ENCODE measurements at places on chromosomes 7 and 10.

DNA sequence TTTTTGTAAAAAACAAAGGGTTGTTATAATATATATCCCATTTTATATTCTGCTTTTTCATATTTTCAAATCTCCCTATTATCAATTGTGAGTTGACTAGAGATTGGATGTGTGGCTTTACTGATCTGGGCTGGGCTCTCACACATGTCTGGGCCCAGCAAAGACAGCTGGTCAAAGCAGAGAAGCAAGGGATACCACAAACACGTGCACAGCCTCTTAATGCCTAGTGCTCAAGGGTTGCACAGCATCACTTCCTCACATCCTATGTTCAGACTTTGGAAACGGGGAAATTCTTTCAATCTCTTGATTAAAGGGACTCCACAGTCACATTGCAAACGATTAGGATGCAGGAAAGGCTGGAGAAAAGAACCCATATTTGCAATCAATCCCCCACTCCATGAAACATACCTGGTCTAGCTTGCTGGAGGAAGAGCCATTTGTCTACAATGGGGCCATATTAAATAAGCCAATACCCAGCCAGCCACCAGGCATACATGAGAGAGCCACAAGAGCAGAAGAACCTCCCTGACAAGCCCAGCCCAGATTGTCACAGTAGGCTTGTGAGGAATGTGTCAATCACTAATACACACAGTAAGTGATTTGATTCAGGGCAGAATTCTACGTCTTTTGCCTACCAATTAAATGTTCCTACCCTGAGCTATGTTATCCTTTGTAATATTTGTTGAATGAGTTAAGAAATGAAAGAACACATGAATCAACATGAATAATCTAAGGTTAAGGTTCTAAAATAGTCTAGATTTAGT, 431.2 kb downstream of the TNS3 start:
- DNase-seq = no peak

GRCh38 chr7:135950972-135951371, 26.2 kb downstream of the MTPN start:
- DNase-seq = no peak

- no peak for DNase-seq
Observed at GRCh38 chr10:104806801-104807200, 165.7 kb downstream of the SORCS3 start.

GRCh38 chr7:89085580-89085979, 290.0 kb upstream of the TEX47 start:
- no peak for DNase-seq

- no peak for DNase-seq
Observed at GRCh38 chr7:1301054-1301881, 68.6 kb downstream of the UNCX start.

DNA sequence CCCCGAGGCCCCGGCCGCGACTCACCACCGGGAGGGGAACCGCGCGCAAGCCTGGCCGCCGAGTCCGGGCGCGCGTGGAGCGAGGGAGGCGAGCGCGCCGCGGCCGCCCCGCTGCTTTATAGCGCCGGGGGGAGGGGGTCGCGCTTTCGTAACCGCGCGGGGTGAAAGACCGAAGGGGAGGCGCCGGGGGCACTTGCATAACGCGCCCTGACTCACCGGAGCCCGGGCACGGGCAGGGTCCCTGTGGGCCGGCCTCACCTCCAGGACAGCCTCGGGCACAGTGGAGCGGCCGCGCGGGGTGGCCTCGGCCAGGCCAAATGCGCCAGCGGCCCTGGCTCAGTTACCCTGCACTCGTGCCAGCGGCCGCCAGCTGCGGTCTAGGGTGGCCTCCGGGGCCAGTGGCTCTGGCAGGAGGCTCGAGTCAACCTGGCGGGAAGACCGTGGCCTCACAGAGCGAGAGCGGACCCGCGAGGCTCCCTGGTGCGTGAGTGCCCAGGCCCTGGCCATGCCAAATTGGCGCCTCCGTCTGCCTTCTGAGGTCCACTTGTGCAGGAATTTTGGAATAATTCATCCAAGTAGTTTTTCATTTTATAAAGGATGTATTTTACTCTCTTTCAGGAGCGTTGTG, at the start of gene RBP4:
RBP4 (minus strand) TSS at position 90 of the 628 bp plus-strand sequence. CDS start 207 bp downstream, outside the sequence.
- DNase-seq = peak; percentile 35

DNA sequence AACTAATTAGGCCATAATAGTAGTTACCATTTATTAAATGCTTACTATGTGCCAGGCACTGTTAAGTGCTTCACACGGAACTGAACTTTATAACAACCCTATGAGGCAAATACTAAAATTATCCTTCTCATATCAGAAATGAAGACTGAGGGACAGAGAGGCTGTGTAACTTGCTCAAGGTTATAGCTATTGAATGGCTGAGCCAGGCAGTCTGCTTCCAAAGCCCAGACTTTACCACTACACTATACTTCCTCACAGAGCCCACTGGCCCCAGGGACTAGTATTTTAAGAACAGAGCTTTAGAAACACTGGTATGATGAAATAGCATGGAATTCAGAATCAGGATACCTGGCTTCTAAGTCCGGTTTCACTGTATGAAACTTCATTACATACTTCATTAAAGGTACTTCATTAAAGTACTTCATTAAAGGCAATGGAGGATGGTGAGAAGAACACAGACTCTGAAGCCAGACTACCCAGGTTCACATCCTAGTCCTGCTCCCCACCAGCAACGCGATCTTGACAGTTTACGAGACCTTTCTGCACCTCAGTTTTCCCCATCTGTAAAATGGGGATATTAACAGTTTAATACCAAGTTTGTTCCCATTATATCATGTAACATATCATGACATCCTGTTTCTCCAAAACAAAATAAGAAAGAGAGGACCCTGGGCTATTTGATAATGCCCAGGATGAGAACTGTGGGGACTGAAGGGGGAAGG, 19.6 kb downstream of the ANXA11 start:
- DNase-seq = no peak

GRCh38 chr10:5106553-5106952, 12.3 kb downstream of the AKR1C3 start:
- no peak for DNase-seq

DNA sequence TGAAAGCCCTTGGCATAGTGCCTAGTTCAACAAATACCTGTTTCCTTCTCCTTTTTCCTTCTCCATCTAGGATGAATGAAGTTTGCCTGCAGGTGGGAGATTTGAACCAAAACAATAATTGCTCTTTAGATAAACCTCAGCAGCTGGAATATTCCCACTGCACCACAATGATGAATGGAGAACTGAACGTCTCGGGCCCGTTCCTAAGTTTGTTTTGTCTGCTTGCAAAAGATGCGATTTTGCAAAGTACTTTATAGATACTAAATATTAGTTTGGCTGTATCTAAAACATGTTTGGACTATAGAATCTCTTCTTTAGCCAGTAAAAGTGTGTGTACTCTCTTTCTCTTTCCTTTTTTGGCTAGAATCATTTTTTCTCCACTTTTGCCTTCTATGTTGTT, 75.8 kb upstream of the BMPER start:
- DNase-seq = no peak

DNA sequence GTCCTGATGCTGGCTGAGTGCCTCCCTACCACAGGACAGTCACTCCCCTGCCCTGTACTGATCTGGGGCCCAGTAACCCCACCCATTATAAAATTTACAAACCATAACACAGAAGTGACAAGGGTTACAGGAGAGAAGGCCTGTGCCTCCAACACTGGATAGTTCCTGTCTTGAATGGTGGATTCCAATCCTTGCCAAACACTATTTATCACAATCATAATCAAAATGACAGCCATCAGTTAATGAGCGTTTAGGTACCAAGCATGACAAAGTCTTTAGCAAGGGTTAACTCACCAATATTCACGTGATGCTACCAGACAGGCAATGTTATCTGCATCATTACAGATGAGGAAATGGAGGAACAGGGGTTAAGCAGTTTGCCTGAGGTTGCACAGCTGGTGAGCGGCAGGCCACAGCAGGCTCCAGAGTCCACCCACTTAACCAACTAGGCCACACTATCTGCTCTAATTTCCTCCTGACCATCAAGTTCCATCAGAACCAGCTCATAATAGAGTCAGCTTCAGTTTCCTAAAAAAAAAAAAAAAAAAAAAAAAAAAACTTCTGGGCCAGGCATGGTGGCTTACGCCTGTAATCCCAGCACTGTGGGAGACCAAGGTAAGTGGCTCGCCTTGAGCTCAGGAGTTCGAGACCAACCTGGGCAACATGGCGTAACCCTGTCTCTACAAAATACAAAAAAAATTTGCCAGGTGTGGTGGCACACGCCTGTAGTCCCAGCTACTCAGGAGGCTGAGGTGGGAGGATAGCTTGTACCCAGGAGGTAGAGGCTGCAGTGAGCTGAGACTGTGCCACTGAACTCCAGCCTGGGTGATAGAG, 14.2 kb downstream of the PDLIM1 start:
- DNase-seq = no peak

DNA sequence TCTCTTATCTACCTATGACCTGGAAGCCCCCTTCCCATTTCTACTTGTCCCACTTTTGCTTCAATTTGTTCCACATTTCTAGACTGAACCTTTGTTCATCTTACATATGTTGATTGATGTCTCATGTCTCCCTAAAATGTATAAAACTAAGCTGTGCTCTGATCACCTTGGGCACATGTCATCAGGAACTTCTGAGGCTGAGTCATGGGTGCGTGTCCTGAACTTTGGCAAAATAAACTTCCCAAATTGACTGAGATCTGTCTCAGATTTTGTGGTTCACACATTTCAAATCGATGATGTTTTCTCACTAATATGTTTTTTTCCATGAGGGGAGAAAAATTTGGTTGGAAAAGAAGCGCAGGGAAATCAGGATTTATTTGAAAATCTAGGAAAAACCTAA, 406.2 kb upstream of the LRRTM3 start:
- DNase-seq = no peak

DNA sequence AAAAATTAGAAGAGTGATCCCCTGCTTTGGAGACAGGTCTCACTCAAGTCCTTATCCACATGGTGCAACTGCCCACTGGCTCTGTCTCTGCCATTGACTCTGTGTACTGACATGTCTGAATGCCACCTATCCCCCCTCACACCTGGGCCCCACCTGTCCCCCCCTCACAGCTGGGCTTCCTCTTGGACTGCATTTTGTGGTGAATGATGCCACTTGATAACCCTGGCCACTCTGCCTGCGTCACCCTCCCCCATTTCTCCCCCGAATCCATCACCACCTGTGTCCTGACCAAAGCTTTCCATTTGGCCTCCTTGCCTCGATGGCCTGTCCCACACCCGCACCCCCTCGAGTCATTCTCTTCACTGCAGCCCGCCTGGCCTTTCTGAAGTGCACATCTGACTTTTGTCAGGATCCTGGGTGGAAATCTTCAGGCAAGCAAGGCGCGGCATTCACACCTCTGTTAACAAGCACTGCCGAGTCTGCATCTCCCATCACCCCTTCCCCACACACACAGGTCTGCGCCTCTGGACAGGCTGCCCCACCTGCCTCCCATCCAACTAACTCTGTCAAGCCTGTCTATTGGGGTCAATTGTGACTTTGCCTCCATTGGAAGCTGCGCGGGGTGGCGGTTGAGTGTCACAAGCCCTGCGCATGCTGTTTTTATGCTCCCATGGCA, 175.3 kb upstream of the KLF14 start:
- peak; percentile 35 for DNase-seq

DNA sequence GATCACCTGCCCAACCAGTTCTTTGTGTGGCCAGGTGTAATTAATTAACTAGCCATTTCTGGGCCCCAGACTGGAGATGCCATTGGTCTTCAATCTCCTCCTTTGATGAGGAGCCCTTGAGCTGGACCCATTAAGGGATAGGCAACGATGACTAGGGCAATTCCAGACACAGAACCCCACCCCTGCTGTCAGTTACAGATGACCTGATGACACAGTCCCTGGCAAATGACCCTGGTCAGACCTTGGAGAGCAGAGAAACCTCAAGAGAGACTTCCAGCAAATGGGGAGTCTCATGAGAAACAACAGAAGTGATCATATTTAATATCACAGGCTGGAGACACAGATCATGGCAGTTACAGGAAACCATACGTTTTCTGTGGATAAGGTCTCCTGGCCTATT, 101.8 kb upstream of the TCF7L2 start:
- no peak for DNase-seq

DNA sequence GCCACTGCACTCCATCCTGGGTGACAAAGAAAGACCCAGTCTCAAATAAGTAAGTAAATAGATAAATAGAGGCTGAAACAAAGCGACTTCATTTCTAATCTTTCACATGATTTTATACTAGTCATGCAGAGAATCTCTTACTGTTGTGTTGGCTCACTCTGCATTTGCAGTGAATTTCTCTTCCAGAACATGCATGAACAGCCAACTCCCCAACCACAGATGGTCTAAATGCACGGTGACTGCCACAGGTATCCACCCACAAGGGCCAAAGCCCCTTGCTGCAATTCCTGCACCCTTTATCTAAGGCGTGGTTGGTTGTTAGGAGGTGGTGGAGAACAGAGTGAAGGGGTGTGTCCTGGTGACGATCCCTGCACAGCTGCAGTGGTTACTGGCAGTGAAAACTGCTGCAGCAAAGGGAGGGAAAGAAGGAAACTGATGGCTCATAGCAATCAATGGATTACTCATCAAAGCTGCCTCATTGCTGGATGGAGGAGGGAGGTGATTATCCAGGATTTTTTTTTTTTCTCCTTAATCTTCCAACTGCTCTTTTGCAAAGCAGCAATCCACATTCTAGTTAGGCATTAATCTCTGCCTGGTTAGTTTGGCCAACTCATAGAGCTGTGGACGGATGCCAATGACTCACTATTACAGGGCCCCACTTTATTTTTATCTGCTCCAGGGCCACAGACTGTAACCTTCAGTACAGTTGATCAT, 50.6 kb downstream of the PRTFDC1 start:
- DNase-seq = peak; percentile 92

GRCh38 chr7:129315960-129316359, 91.1 kb downstream of the AHCYL2 start:
- no peak for DNase-seq

DNA sequence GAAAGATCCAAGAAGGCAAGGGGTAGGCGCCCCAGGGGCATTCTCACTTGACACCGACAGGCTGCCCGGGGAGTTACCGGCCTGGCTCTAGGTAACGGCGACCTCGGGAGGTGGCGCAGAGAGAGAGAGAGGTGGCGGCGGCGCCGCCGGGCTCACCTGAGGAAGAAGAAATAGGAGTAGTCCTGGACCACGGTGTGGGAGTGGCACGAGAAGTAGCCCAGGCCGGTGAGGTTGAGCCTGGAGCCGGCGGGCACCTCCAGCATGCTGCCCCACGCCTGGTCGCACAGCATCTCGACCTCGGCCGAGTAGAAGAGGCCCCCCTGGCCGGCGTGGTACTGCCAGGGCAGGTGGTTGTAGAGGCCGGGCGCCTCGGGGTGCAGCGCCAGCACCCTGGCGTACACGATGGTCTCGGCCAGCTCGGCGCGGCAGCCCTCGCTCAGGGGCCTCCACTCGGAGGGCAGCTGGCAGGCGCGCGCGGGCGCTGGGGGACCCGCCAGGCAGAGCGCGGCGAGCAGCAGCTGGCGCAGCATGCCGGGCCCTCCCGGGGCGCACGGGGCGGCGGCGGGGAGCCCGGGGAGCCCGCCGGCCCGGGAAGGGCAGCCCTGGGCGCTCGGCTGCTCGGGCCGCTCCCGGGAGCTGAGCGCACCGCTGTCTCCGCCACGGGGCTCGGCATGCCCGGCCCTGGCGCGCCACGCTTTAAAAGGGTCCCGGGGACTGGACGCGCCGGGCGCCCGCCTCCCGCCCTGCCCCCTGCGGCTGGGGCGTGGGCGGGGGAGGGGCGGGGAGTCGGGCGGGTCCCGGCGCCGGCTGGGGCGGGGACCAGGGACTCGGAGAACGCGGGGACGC, at the start of gene CCDC3:
CCDC3 (minus strand) TSS at position 673 of the 846 bp plus-strand sequence; CDS start at position 530, 143 bp downstream.
- no peak for DNase-seq
